Stimulated activated CD4-positive, alpha-beta T cell treated with anti-CD3 and anti-CD28 coated beads, Interleukin-15, amount 100 ng/mL, for 1 hour (primary cell): ENCODE measurements at places on chromosomes 12 and 14.
A peak's percentile ranks its signal among the peaks of the same experiment; 100 is the strongest.

DNA sequence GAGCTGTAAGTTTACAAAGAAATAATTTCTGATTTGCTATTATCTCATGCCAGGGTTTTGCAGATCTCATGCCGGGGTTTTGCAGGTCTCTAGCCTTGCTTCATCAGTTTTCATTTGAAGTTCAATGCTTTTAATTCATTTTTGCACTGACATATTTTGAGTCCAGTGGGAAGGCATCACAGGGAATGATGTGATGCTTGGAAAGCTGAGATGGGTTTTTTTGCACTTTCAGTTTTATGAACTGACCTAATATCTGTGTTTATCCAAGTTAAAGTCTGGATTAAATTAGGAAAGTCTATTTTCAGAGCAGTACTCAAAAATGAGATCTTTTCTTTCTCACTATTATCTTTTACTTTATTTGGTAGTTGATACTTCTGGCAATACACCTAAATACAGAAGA lies 23.6 kb upstream of the REP15 start:
- no peak for DNase-seq

DNA sequence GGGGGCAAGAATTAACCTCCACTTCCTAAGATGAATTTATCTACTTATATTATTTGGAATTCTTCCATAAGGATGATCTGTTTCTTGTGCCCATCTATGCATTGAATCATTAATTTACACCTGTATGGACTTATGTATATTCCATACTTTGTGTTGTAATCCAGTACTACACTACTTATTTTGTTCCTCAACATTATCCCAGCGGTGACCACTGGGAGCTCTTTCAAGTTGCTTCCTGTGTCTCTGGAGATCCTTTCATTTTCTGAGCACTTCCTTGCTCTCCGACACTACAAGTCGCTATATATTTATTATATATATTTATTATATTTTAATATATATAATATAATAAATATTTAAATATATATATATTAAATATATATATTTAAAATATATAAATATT lies 54.9 kb upstream of the SCN8A start:
- no peak for DNase-seq

GRCh38 chr12:120866108-120866507 lies 38.0 kb downstream of the SPPL3 start:
- DNase-seq, result no peak

DNA sequence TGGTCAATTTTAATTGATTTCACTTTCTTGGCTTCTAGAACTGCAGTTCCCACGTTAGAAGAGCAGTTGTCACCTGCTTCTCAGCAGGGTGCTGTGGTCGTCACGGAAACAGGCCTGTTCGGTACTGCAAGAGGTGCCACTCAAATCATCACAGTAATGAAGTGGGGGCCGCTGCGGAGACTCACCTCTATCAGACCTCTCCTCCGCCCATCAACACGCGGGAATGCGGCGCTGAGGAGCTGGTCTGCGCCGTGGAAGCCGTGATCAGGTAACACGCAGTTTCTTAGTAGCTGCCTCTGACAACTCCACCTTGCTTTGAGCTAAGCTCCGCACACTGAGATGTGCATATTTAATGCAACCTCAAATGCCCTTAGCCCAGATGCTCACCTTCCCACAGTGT lies 107.2 kb downstream of the UNC79 start:
- DNase-seq, result no peak

DNA sequence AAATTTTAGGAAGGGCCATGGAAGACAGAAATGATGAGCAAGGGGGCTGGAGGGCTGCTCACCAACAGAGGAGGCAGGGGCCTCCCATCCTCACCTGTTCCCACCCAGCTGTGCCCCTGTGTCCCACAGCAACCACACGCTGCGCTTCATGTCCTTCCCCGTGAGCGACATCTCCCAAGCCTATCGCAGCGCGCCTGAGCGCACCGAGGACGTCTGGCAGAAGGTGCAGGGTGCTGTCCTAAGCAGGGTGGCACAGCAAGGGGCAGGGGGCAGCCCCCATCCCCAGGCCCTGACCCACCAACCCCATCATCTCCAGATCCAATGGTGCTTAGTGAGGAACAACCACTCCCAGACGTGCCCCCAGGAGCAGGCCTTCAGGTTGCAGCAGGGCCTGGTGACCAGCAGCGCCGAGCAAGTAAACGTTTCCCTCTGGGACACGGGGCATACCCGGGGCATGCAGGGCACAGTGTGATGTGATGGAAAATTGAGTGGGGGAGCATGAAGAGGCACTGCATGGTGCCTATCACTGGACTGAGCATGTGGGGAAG lies 8.1 kb downstream of the CARMIL3 start:
- DNase-seq, result no peak

DNA sequence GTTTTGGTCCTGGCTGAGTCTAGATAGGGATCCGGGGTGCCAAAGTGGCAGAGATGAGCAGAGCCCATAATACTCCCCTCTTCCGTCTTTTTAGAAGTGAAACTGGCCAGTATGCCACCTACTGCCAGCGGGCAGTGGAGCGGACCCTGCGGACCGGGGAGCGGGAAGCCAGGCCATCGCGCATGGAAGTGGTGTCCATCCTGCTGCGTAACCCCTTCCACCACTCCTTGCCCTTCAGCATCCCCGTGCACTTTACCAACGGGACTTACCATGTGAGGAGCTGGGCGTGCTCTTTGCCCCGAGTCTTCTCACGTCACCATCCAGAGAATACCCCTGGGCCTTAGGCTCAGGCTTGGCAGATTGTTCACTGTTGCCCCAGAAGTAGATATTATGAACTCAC lies 21.0 kb downstream of the PIGH start:
- DNase-seq, result no peak

DNA sequence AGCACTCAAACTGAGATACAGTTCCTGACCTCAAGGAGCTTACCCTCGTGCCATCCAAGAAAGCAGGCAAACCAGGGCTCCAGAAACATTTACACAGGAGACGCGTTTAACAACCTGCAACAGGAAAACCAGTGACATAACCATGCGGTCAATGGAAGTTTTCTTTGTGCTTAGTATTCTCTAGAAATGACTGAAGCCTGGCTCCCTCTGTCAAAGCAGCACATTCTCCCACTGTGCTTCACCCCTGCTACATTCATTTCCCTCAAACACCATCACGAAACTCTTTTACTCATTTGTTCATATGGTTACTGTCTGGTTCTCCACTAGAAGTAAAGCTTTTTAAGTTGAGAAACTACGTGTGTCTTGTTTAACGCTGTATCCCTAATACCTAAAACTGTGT lies 161.3 kb upstream of the CCND2 start:
- no peak for DNase-seq

GRCh38 chr14:56341766-56342493 lies 223.7 kb downstream of the PELI2 start:
- no peak for DNase-seq

GRCh38 chr12:115511305-115511704 lies 766.2 kb downstream of the MED13L start:
- no peak for DNase-seq

GRCh38 chr14:100440207-100440631 lies 117.1 kb downstream of the SLC25A47 start:
- peak; percentile 16 for DNase-seq

DNA sequence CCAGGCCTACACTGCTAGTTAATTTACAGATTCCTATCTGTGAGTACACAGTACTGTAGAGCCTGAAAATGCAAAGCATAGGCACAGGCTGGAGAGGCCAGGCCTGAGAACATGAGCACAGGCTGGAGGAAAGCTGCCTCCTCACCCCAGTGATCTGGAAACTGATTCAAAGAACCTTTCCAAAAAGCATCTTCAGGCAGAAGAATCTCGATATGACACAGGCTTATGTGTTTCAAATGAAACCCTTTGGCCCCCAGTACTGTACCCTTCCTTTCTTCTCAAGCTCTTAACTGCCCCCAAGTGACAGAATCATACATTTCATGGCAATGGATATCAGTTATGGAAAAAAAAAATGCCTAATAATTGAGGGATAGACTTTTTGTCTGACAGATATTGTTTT lies 122.0 kb downstream of the KCNC2 start:
- DNase-seq, result no peak

- no peak for DNase-seq
These were observed 509.6 kb downstream of the NOVA1 start for GRCh38 chr14:26088275-26088674.

GRCh38 chr12:110896559-110896958 lies 23.8 kb downstream of the MYL2 start:
- DNase-seq, result no peak

- DNase-seq, result no peak
These were observed 37.8 kb upstream of the CRADD start for GRCh38 chr12:93639406-93639805.

GRCh38 chr14:71206123-71206522 lies 298.9 kb downstream of the PCNX1 start:
- no peak for DNase-seq

DNA sequence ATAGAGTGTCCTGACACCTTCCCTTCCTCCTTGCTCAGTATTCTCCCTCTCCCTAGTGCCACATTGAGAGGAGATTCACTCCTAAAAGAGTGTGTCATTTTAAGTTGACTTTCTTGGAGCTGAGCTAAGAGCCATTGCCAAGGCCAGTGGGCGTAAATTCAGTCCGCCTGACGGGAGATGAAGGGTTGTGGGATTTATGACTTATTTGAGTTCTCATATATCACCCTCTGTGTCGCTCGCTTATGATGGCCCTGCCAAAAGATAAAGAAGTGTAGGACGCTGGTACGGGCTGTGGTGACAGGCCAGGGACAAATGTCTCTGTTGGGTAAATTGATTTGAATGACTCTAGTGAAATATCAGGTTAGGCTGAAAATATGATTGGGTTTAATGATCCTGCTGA lies 867.4 kb downstream of the NRXN3 start:
- DNase-seq, result no peak

DNA sequence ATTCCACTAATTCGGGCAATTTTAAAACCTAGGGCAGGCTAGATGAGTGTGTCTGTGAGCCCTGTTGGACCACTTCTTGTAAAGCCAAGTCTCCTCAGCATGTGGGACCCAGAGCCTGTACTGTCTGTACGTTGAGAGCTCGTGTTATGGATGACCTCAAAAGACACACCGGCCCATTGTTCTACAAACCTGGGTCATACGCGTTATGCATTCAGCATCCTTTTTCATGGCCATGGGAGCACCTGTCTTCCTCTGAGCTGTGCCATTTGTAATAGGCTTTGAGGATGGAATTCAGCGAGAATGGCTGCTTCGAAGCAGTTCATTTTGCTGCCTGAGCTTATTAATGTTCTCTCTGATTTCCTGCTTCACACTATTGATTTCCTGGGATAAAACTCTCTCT lies 15.0 kb downstream of the WSCD2 start:
- DNase-seq, result no peak

GRCh38 chr14:55288439-55288838 lies 17.2 kb downstream of the FBXO34 start:
- DNase-seq, result no peak

DNA sequence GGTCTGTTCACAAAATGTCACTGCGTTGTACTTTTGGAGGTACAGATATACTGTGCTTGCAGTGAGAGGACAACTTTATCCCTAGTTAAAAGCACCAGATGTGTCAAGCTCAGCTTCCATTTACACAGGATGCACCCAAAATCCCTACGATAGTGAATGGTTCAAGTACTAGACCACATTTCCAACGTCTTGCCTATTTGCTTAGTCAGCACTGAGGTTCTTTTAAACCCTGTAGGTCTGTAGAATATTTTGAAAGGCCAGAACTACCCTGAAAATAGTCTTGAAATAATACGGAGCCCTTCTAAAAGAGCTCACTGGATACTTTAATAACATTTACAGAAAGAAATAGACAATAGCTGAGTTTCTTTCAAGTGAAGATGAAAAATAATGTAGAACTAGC lies 466.1 kb downstream of the FUT8 start:
- DNase-seq, result no peak

- DNase-seq, result no peak
These were observed 22.5 kb upstream of the PTGDR start for GRCh38 chr14:52244997-52245396.

DNA sequence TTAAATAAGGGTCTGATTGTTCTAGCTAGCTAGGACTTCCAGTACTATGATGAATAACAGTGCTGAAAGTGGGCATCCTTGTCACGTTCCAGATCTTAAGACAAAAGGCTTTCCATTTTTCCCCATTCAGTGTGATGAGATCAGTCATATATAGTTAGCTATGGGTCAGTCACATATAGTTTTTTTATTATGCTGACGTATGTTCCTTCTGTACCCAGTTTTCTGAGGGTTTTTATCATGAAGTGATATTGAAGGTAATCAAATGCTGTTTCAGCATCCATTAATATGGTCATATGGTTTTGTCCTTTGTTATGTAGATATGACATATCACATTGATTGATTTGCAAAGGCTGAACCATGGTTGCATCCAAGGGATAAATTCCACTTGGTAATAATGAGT lies 800.1 kb upstream of the FBXO33 start:
- DNase-seq, result no peak

GRCh38 chr14:92514844-92515514 lies 1.4 kb downstream of the RIN3 start:
- no peak for DNase-seq

DNA sequence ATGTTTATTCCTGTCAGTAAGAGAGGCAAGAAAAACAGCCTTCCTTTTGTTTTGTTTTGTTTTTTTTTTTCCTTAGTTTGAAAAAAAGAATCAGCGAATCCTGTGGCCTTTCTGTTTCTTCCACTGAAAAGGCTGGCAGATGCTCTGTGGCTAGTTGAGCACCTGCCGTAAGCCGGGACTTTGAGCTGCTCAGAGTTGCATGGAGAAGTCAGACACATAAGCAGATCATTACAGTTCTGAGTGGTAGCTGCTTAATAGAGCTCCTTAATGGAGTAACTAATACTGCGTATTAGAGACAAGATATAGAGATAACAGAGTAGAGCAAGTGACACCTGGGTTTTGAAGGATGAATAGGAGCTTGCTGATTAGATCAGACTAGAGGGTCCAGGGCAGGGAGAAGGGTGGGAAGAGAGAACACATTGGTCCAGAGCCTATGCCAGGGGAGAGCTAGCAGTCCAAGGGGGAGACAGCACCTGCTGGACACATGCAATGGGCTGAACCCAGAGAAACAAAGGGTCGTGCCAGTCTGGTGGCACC lies 129.4 kb downstream of the TSPAN9 start:
- DNase-seq, result no peak

GRCh38 chr14:102206918-102207317 lies 67.2 kb downstream of the WDR20 start:
- no peak for DNase-seq

- DNase-seq, result no peak
These were observed 196.6 kb downstream of the CALM1 start for GRCh38 chr14:90593254-90594040.

DNA sequence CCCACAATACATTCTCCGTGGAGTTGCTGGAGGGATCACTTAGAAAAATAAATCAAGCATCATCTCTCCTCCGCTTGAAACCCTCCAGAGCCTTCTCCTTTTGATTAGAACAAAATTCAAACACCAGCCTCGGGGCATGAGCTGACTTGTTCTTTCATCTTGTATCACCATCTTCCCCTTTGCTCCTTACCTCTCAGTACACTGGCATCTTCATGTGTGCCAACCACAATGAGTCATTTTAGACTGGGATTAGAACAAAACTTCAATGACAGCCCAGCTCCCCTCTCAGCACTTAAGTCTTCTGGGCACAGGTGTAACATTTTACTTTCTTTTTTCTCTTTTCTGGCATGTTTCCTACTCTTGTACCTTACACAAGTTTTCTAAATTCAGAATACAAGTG lies 1159.2 kb upstream of the TMEM132C start:
- DNase-seq, result no peak
